Stimulated activated CD4-positive, alpha-beta T cell treated with anti-CD3 and anti-CD28 coated beads, Interleukin-12 subunit alpha, Interleukin-12 subunit beta, amount 100 ng/mL, for 48 hours (primary cell): ENCODE measurements at places on chromosomes 7 and 10.

DNA sequence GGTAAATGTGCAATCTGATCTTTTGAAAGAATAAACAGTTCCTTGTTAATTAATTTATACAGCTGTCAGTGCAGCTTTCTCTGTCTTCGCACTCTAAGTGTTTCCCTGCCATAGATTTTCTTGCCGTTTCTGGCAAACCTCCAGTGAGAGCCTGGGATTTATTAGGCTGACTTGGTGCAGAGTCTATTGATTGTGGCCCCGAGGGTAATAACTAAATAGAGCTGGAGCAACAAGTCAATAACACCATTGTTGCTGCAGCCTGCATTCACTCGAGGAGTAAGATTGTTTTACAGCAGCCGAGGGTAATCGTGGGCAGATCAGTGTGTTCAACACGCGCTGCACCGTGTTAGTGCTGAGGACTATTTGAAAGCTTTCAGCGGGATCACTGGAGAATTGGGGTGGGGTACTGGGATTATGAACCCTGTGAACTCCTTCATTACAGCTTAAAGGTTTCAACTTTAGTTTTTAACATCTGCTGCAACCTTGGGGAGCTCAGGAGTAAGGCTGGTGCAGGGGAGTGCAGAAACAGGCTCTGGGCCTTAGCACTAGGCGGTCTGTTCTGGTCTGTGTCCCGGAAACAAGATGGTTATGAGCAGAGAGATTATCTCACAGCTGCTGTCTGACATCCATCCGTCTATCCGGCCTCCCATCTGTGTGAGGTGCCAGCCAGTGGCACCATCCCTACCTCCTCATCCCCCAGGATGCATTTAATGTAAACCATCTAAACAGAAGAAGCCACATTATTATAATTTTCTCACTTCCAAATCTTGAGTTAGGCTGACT, 174.0 kb upstream of the TCF7L2 start:
- DNase-seq = no peak

- DNase-seq = no peak
Observed at GRCh38 chr7:70836279-70836678, 295.7 kb upstream of the GALNT17 start.

DNA sequence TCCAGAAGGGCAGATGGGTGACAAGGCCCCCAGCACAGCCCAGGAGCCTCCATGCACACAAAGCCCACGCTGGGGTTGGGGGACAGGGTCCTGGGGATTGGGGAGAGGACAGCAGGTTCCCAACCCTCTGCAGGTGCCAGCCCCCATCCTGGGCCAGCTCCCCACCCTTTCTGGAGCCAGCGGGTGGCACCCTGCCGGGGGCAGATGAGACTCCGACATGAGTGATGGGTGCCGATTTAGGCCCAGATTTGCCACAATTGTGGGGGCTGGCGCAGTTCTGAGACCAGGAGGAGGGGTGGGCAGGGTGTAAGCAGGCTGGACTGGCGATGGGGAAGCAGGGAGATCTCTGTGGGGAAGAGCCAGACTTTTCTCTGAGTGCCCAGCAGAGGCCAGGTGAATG, 49.3 kb upstream of the SLF2 start:
- DNase-seq = no peak

GRCh38 chr7:39525926-39526325, 40.3 kb upstream of the YAE1 start:
- no peak for DNase-seq

DNA sequence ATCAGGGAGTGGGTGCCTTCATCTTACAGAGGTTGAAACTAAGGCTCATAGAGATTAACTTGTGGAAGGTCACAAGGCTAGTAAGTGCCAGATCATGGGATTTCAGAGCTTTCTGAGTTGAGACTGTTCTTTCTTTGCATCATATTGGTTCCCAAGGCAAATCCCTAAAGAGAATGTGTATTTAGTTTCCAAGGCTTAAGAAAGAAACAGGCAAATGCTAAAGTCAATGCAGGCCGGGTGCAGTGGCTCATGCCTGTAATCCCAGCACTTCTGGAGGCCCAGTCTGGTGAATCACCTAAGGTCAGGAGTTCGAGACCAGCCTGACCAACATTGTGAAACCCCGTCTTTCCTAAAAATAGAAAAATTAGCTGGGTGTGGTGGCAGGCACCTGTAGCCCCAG, 19.8 kb downstream of the CDK1 start:
- no peak for DNase-seq

DNA sequence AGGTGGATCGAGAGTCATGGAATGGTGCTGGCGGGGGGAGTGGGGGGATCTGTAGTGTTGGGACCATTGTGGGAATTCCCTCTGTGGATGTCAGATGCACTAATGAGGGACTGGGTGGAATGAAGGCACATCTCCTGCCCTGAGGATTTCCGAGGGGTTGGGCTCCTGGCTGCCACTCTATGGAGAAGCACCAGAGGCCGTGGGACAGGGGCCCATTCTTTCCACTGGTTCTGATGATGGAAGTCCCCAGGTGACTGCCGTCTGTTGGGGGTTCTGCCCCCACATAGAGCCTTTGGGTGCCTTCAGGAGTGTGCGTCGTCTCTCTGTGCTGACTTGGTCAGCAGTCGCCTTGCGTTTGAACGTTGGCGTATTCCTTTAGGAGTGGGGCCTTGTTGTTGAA, 202.9 kb downstream of the GLRX3 start:
- DNase-seq = no peak

DNA sequence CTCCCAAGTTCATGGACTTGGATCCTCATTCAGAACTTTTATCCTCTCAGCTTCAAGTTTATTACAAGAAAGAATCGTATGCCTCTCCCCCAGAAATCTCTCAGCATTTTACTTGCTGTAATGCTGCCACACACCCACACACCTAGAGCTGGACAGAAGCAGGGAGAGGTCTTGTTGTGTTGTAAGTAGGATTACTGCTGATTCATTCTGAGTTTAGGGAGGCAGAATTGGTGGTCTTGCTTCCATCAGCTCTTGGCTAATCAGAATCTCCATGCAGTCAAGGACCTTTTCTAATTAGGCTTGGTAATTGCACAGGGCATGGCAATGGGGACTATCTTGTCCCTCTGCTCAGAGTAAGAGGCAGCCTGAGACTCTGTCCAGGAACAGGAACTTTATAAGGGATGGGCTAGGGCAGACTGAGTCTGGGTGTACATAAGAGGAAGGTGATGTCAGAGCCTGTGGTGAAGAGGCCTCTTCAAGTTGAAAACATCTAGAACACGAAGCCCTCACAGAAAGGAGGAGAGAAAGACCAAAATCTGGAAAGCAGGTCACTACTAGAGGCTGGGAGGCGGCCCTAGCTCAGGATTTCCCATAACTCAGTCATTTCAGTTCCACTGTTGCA, 7.0 kb upstream of the PTPRE start:
- no peak for DNase-seq

- DNase-seq = no peak
Observed at GRCh38 chr7:142697270-142697669, 52.0 kb upstream of the PRSS1 start.

- DNase-seq = no peak
Observed at GRCh38 chr7:36985316-36985715, 261.0 kb upstream of the AOAH start.

DNA sequence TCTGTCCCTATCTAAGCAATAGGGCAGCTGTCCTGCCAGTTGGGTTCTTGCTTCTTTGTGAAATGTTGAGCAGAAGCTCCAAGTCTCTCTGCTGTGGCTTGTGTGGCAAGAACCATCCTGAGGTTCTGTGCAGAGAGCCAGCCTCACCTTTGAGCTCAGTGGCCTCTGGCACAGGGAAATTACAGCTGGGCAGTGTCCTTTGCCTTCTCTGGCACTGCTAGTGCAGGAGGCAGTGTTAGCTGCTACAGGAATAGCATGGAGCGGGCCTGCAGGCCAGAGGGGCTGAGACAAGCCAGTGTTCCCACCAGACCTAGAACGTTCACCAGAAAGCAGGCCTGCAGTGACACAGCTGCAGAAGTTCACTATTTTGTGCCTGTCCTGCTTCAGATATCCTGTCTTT, 1.8 kb downstream of the PRXL2A start:
- no peak for DNase-seq

DNA sequence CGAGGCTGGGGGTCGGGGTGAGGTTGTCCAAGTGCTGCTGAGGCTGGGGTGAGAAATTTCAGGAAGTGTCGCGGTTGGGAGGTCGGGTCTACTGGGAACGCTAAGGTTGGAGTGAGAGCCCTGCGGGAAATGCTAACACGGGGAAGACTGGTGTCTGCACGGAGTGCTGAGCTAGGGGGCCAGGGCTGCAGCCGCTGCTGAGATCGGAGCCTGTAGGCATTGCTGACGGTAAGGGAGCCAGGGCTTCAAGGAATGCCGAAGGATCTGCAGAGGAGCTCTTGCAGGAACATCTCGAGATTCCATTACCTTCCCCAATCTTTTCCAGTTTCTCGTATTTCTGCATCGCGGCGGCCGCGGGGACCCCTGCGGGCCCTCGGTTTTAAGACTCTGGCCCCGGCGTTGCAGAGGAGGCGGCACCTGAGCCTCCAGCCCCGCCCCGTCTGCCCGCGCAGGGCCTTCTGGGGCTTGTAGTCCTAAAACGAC, at the start of gene CDK5:
TSS of gene CDK5 (minus strand) at position 392 of the 483 bp plus-strand sequence. CDS start at position 343, 49 bp downstream.
- DNase-seq = no peak
